ENCODE measurements at places on chromosomes 2 and 18.
A peak's percentile ranks its signal among the peaks of the same experiment; 100 is the strongest.

DNA sequence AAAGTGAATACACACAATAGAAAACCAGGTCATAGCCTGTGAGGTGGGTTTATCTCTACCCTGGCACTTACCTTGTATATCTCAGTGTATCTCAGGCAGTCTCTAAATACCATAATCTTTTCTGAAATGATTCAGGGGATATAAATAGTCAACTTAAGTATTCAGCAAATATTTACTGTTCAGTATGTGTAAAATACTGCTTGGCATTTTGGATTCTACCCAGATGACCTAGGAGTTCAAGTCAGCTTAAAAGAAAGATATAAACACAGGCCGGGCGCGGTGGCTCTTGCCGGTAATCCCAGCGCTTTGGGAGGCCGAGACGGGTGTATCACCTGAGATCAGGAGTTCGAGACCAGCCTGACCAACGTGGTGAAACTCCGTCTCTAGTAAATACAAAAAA is 23.8 kb downstream of the GRHL1 start:
- DNase-seq: no peak

DNA sequence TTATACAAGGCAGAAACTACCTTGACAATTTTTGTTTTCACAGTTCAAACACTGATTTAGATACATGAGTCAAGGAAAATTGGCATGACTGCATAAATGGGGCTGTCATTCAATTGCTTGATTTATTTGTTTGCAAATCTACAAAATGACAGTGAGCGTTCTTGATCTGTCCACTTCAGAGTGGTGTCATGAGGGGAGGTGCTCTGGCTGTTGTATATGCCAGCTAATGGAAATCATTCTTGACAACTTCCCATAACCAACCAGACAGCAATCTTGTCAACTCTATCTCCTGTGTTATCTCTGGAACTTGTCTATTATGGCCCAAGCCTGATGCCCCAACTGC is 120.6 kb upstream of the UGP2 start:
- no peak for DNase-seq

- DNase-seq: no peak
Measured at GRCh38 chr2:120109186-120110061, 96.5 kb downstream of the EPB41L5 start.

GRCh38 chr2:222835143-222835822 is 25.6 kb upstream of the ACSL3 start:
- DNase-seq: no peak

- no peak for DNase-seq
Measured at GRCh38 chr2:215612786-215613185, 176.9 kb upstream of the FN1 start.

DNA sequence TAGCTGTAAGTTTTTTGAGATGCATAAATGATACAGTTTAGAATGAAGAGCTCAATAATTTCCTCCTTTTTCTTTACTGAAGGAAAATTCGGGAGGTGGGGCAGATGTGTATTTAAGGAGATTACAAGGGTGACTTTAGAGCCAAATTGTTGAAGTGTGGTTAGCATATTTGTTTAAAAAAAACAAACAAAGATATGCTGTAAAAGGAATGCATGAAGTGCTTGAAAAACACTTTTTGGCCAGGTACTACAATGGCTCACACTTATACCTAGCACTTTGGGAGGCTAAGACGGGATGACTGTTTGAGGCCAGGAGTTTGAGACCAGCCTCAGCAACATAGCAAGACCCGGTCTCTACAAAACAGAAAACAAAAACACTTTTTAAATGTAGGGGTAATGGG is 38.4 kb downstream of the CD302 start:
- no peak for DNase-seq

DNA sequence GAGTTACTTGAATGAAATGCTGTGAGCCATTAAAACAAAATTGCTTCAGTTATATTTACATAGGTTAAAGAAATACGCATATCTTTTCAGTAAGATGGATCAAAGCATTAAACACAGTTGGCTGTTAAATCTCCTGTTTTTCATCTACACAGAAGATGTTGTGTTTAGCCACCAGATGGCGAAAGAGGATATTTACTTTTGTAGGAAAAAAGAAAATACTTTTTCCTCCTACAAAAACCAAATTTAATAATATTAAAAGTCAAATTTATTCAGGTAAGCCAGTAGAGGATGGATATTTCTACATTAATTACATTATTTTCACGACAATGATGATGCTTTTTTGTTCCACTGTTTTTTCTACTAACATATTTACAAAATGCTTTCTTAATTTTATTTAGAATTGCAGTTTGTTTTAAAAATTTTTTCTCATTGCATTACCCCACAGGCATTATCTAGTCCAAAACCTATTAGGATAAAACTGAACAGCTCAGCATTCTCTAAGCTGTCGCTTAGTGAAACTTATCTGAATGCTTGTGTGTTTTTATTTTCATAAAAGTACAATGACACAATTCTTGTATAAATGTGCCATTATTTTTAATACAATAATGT is 173.7 kb downstream of the ASXL3 start:
- DNase-seq: no peak

- DNase-seq: no peak
Measured at GRCh38 chr2:240205348-240205747, 64.9 kb upstream of the OTOS start.

DNA sequence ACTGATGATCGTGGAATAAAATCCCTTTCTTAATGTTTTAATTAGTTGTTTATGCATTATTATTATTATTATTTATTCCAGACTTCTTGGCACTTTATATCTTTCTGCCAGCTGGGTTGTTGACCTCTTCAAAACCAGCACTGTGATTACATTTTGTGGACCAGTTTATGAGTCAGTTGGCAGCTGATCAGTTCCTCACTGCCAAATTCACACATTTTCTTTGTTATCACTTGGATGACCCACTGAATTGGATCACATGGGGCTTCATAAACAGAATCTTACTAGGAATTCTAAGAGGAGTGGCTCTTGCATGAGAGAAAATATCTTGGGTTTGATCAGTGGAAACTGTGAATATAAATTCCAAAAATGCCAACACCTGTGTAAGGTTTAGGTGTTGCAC is 321.8 kb upstream of the SPRED2 start:
- DNase-seq: no peak

GRCh38 chr2:173690349-173690748 is 274.8 kb downstream of the SP3 start:
- DNase-seq: no peak

DNA sequence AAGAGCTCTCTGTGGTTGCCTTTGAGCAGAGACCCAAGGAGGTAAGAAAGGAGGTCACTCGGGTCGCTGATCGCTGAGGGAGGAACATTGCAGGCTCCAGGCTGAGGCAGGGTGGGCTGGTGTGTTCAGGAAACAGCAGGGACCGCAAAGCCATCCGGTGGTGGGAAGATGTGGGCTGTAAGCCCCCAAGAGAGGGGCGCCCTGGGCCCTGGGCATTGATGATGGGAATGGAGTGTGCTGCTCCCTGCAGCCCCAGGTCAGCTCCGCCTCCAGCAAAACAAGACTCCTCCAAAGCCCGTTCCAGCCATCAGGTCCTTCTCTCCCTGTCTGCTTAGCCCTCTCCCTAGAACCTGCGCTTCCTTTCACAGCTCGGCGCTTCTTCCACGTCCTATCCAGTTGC is 229.7 kb downstream of the KLHL29 start:
- DNase-seq: no peak

DNA sequence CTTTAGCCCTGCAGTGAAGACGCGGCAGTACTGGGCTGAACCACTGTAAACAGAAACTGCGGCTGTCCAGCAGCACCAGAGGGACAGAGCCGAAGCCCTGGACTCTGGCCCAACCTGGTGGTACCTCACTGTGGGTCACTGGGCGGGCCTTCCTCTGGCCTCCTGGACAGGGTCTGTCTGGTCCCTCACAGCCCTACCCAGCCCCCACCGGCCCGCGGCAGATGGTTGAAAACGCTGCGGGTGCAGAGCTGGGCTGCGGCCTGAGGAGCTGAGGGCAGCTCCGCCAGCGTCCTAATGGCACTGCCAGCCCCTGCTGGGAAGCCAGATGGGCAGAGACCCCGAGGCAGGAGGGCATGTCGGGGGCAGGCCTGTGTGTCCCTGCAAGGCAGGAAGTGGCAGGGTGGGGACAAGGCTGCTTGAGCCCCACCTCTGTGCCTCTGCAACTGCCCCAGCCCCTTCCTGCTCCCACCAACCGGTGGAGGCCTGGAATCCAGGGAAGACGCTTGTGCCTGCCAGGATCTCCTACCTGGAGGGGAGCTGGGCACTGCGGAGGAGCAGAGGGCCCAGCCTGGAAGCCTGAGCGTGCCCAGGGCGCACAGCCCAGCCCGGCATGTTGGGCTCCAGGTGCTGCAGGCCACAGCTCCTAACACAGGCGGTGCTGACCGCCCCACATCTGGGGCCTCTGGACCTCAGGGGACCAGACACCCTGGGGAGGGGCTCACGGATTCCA is 36.3 kb downstream of the HS6ST1 start:
- no peak for DNase-seq

DNA sequence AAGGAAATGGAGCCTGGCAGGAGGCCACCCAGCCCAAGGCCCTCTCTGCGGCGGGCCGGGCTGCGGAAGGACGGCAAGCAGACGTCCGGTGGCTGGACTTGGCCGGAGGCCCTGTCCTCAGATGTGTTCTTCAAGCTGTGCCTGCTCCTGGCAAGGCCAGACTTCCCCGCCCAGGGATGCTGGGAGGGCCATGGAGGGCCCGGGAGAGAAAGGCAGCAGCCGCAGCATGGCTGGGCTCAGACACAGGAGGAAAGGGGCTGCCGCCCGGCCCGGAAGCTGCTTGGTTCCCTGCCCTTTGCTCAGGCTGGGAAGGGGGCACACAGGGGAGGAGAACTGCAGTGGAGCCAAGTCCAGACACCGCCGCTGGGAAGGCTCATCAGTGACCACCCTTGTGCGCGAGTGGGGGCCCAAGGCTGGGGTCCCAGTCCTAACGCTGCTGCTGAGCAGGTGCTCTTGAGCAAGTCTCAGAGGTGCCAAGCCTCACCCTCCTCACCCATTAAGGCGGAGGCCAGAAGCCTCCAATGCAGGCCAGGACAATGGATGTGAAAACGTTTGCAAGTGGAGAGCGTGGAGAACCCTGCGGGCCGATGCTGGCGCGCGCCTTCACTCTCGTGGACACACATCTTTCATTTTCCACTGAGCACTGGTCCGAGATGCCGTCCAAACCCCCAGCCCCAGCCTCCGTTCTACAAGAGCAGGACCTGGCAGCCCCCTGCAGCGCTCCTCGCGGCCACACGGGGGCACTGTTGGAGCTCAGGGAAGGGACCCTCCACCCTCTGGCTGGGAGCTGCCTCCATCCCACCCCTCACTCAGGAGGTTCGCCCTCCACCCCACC is 7.9 kb downstream of the CROCC2 start:
- DNase-seq: peak; percentile 51

DNA sequence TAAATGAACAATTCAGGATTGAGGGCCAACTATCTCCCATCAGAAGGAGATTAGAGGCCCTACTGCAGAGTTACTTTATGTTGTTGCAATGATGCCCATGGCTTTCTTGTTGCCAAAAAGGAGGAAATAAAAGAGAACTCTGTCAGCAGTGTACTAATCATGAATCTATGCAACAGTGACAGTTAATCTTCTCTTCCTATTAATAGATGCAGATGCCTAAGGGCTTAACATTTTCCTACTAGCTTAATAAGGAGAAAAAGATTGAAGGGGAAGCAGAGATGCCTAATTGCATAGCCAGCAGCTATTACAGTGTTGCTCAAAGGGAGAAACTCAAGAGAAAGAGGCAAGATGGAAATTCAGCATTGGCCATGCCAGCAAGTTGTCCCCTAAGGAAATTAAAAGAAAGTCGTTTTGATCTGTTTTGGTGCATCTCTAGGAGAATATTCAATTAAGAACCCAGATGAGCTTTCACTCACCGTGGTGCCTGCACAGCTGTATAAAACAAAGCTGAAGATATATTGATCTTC is 107.1 kb upstream of the KCNJ3 start:
- no peak for DNase-seq

DNA sequence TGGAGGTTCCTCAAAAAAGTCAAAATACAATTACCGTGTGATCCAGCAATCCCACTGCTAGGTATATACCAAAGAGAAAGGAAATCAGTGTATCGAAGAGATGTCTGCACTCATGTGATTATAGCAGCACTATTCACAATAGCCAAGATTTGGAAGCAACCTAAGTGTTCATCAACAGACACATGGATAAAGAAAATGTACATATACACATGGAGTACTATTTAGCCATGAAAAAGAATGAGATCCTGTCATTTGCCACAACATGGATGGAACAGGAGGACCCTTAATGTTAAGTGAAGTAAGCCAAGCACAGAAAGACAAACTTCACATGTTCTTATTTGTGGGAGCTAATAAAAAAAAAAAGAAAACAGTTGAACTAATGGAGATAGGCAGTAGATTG is 78.7 kb downstream of the DGKD start:
- DNase-seq: no peak

- peak; percentile 40 for DNase-seq
Measured at GRCh38 chr2:38947241-38948239, 57.9 kb downstream of the ARHGEF33 start.

DNA sequence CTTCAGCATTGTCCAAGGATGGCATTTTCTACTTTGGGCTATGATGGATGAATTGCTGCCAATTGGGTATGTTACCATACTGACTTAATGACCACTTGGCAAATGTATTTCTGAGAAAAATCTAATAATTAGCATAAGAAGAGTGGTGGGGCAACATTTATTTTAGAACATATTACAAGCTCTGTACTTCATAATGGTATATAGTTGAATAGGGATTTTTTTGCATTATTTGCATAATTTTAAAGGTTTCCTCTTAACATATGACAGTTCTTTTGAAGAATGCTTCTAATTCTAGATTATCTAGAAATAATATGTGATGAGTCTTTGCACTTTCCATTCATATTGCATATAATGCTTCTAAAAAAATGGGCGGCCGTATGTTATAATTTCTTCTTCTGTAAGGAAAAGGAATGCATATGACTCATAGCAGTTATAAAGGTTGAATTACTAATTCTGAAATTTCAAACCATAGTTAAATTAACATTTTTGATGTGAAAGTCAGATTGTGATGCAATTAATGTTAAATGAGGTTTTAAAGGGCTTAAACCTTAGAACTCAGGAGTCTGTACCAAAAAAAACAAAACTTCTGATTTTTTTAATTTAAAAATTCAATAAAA is 1652.3 kb upstream of the SLC39A10 start:
- no peak for DNase-seq

GRCh38 chr2:162232027-162232426 is 11.2 kb downstream of the FAP start:
- DNase-seq: no peak

DNA sequence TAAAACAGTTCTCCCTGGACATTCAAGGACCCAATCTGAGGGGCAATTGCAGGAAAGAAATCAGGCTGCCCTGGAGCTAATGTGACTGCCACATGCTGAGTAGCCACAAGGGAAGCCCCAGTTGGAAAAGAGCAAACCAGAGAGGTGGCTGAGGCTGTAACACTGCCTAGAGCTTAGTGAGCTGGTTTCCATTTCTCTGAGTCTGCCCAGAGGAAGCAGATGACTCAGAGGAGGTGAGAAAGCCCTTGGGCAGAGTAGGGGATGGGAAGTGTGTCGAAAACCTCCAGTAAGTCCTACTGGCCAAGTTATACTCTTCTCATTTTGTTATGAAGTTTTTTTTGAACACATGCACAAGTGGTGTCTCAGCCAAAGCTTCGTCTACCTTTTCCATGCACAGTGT is 753.0 kb downstream of the CNTNAP5 start:
- DNase-seq: no peak

Data from activated T-cell treated with anti-CD3 and anti-CD28 coated beads for 4 hours (primary cell).